ENCODE measurements at places on chromosomes 11 and 22.

GRCh38 chr11:34002420-34002819, 49.1 kb upstream of the CAPRIN1 start:
- no peak for DNase-seq

- DNase-seq = no peak
These were observed 1.6 kb upstream of the PHLDA2 start for GRCh38 chr11:2930704-2931419.

GRCh38 chr11:107836851-107837250, 21.7 kb downstream of the SLC35F2 start:
- no peak for DNase-seq

DNA sequence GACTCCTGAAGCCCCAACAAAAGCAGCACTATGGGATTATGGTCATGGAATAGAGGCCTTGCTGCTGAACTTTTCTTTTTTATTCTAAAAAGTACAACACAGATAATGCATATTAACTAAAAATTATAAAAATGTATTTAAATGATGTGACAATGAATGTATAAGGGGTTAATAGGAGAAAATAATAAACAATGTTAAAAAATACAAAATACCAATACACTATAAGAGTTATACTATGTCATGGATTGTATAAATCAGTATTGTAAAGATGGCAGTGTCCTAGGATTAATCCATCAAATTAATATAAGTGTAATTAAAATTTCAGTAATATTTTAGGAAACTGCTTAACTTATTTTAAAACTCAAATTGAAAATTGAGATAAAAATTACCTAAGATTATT, 58.3 kb upstream of the TOP3B start:
- DNase-seq = no peak

DNA sequence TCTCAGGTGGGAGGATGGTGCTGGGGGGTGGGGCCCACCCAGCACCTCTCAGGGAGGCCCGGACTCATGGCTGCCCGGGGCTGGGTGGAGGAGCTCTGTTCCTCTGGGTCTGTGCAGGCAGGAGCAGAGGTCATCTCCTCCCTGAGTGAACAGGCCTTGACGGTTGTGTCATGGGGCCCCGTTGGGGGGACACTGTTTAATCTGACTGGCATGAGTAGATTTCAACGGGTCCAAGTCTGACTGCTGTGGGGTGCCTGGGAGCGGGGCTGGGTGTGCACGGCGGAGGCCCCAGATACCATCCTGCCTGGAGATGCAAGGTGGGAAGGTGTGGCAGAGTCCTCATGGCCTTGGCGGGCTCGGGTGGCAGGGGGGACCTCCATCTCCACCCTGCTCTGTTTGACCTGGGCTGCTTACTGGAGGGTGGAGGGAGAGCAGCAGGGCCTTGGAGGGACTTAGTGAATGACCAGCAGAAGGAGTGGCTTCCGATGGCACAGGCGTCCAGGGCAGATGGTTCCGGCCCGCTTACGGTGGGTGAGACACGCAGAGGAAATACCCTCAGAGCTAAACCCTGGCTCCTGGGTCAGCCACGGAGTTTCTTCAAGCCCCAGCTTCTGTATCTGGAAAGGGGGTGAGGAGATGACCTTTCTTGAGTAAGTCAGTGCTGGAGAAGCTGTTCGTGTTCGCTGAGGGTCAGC, 48.7 kb downstream of the SMIM38 start:
- no peak for DNase-seq

DNA sequence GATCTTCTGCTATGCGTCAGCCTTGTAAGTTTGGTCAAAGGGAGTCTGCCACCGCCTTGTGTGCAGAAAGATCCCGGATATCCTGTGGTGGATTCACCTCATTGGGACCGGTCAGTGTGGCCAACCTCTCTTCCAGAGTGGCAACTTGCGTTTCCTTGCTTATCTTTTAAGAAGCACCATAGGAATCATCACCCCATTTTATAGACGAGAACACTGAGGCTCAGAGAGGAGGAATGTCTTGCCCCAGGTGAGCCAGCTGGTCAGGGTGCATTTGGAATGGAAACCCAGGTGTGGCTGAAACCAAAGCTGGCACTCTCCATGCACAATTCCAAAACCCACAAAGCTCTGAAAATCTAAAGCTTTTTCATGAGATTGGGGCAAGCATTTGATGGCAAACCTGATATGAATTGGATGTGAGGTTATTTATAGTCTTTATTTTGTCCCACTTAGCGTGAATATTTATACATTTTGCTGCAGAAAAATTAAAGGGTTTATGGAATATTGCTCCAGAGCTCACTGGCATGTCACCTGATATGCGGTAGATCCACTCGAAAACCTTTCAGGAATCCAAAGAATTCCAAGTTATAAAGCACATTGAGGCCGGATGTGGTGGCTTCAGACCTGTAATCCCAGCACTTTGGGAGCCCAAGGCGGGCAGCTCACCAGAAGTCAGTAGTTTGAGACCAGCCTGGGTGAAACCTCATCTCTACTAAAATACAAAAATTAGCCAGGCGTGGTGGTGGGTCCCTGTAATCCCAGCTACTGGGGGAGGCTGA, 12.1 kb upstream of the EIF3D start:
- DNase-seq = no peak

GRCh38 chr11:121703201-121703600, 250.4 kb upstream of the SORL1-AS1 start:
- no peak for DNase-seq

DNA sequence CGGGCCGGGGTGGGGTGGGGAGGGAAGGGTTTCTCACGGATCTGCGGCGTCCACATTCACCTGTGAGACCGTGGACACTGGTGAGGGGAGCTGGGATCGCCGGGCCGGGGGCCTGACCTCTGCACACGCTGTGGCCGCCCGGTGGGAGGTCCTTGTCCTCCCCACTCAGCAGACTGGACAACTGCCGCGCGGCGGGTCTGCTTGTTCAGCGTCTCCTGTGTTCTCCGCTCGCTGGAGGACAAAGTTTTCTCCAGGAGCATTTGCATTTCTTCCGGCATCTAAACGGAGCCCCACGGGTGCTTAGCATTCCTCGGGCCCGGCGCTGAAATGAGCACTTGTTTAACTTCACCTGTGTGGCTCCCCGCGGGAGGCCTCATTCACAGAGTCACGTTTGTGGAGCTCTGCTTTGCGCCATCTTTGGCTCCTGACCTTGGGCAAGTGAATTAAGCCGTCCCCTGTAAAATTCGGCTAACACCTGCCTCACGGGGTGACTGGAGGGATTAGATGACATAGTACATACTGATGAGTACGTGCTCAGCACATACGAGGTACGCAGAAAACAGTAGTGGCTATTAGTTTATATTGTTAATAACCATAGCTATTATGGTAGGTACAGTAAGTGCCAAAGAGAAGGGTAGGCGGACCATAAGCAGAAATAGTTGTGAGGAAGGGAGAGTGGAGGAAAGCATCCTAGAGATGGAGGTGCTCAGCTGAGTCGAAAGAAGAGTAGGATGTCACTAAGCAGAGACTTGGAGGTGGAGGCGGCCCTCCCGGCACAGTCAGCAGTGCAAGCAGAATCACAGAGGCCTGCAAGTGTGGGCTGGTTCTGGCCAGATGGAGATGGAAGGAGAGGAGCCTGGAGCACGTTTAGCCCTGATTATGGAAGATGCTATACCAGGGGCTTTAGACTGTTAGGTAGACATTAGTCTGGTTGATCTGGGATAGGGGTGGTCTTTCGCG, 885 bp downstream of the TRMU start:
- DNase-seq = no peak

DNA sequence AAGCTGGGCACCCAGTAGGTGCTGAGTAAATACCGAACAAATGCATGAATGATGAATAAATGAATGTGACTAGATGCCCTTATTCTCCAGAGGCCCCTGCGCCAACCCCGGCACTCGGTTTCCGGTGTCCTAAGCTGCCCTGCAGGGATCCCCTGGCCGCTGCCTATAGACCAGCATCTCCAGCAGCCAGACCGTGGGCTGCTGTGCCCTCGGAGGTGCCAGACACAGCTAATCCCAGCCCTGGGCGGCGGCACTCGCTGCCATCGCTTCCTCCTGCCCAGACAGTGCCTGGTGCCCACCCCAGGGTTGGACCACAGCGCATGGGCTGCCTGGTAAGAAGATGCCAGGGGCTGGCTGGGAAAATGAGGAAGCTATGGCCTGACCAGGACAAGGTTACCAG, 15.6 kb downstream of the CREB3L1 start:
- no peak for DNase-seq

- DNase-seq = peak; percentile 42
These were observed 31.3 kb downstream of the TRAF6 start for GRCh38 chr11:36478700-36479329.

- DNase-seq = no peak
These were observed 303.5 kb downstream of the TBC1D22A start for GRCh38 chr22:47065756-47066615.

GRCh38 chr22:44362249-44363012, 49.7 kb upstream of the SHISAL1 start:
- DNase-seq = no peak

DNA sequence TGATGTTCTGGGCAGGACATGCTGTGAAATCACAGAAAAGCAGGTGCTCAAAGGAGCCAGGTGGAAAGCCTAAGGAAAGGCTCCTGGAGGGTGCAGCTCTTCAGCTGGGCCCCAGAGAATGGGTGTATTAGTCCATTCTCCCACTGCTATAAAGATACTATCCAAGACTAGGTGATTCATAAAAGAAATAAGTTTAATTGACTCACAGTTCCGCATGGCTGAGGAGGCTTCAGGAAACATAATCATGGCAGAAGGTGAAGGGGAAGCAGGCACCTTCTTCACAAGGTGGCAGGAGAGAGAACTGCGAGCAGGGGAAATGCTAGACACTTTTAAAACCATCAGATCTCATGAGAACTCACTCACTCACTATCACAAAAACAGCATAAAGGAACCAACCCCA, 43.1 kb upstream of the DEUP1 start:
- no peak for DNase-seq

DNA sequence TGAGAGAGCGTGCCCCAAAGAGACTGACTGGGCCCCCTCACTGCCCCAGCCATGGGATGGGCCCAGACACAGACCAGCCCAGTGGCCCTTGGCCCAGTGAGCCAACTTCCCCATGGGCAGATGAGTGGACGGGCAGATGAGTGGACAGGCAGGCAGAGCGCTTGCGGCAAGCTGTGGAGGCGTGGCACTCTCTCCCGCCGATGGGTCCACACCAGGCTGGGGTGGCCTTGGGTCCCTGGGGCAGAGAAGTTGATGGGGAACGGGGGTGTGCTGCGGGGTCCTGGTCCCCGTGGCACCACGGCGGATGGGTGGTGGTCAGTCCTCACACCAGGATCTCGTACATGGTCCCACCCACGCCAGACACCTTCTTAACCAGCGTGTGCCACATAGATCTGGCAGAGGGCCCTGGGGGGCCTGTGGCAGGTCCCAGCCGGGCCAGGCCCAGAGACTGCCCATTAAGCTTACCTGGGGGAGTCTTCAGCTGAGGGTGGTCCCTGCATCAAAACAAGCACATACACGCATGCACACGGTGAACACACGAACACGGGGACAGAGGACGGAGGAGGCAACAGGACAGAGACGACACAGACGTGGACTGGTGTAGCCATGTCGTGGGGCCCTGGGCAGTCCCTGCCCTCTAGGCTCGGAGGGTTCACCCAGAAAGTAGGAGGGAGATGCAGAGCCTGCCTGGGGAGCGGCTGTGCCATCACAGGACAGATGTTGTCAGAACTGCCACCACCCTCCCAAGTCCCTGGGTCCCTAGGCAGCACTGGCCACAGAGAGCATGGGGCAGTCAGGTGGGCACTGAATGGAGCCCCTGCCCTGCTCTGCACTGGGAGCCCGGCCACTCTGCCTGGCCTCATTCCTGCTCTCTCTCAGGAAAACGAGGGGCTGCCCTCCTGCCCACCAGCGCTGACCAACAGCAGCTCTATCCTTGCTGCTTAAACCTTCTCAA, 182.2 kb downstream of the IGLL1 start:
- no peak for DNase-seq
